Endodermal cell (in vitro differentiated cells): ENCODE measurements at places on chromosomes 4 and X. TPM values are rescaled to one million over a fixed set of nuclear protein-coding genes. Genes with fewer than 3 reads are reported as not detected.

The P2RY4 gene
- total RNA-seq: 0.22 and 0.29 TPM in 2 replicates

The POF1B gene
- not detected in 2 replicates for total RNA-seq

The MND1 gene
- total RNA-seq: 16.6 to 31.7 TPM (median 30.3 TPM) in 3 replicates

DNA sequence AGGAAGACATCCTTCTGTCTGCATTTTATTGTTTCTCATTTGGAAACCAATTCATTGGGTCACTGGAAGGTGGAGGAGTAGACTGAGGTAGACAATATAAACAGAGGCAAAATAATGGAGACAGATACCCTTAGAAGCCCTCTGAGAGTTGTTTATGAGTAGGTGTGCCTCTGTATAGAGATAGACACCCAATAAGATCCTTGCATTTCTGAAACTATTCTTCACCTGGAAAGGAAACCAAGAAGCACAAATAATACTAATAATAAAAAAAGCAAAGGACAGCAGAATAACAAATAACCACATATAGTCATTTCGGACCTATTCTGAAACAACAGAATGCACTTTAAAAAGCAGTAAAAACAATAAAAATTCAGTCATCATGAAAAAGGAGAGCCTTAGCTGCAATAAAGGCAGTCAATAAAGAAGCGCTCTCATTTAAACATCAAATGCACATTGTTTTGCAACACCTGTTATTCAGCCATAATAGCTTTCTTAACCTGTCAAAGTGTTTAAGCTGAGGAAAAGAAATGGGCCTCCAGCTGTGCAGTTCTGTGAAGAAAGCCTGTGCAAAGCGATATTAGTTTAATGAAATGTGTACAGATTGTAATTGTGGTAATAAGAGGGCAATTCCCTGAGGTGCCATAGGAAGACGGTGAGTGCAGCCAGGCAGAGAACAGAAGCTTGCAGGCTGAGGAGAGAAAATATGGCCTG, 904.2 kb downstream of the STPG2 start:
- H3K27ac ChIP-seq: peak overlapping the region; percentile 77
- no peaks in the 10 kb centered on the region for H3K27me3 ChIP-seq
- H3K4me3 ChIP-seq: no peak overlapping the region

DNA sequence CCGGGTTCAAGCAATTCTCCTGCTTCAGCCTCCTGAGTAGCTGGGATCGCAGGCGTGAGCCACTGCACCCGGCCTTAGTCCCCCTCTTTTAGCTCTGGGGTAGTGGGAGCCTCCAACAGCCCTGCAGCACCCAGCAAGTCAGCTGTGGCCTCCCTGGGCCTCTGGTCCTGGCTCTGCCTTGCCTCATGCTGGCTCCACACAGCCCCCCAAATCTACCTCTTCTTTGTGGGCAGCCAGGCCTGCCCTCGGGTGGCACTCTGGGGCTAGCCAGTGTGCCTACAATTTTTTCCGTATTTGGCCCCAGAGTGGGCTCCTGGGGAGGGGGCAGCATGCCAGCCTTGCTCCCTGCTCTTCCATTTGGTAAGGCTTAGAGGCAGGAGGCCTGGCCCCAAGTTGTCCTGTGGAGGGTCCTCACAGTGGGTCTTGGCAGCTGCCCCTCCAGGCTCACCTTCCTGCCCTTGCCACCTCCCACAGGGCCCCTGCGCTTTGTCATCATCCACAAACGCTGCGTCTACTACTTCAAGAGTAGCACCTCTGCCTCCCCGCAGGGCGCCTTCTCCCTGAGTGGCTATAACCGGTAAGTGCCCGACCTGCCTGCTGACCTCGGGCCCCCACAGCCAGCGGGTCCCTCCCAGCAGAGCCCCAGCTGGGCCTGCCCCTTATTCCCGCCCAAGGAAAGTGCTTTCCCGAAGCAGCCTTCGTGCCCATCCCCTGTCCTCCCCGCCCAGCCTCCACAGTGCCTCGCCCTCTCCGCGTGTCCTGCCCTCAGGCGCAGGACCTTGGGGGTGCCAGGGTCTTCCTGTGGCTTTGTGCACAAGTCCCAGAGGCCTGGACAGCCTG, 21.0 kb upstream of the ADD1 start:
- peaks cover 32% of the 10 kb centered on the region for H3K36me3 ChIP-seq
- H3K4me3 ChIP-seq: no peak overlapping the region
- no peak overlapping the region for H3K27ac ChIP-seq
- no peaks in the 10 kb centered on the region for H3K27me3 ChIP-seq
- DNase-seq: no peak
- no peaks in the 10 kb centered on the region for H3K4me1 ChIP-seq

DNA sequence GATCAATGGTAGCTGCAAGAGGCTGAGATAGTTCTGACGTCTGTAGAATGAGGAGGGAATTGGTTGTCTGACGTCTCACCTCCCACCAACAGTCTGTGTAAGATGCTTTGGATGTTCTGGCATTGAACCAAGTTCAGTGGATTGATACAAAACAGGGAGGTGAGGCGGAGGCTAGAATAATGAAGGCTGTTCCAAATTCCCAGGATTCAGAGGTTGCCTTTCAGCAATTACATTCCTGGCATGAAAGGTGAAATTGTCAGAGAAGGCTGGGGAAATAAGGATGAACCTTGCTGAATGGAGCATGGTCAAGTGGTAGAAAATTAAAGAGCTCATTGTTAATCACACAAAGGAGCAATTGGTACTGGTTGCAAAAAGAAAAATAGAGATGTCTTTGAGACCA, 241.6 kb downstream of the FBXW7 start:
- no peaks in the 10 kb centered on the region for H3K36me3 ChIP-seq
- H3K4me1 ChIP-seq: no peaks in the 10 kb centered on the region
- no peak overlapping the region for H3K27ac ChIP-seq
- no peak for DNase-seq

DNA sequence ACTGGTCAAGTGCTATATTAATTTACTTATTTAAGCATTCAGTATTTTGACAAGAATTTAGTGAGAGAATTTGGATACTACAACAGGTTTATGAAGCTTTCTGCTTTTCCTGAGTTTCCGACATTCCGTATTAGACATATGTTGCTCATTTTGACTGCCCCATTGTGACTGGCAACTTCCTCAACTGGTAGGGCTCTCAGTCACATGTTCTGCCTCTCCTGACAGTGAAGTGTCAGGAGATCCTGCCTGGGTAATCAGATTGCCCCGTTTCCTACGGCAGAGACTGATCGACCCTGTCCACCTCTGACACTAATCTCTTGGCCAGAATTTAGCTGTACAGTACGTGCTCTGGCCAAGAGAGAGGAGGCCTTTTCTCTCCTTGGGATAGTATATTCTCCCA, 49.5 kb downstream of the CLNK start:
- no peak for DNase-seq
- H3K4me1 ChIP-seq: no peaks in the 10 kb centered on the region
- no peak overlapping the region for H3K4me3 ChIP-seq
- H3K27ac ChIP-seq: no peak overlapping the region
- no peaks in the 10 kb centered on the region for H3K27me3 ChIP-seq

DNA sequence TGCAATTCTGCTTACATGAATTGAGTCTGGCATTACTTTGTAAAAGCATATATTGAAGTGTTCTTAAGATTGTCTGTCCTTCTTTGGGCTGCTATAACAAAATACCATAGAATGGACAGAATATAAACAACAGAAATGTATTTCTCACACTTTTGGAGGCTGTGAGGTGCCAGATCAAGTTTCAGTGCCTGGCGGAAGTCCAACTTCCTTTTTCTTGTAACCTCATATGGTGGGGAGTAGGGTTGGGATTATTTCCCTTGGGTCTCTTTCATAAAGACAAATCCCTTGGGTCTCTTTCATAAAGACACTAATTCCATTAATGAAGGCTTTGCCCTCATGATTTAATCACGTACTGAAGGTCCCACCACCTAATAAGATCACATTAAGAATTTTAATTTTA, 199.3 kb upstream of the GRID2 start:
- H3K4me1 ChIP-seq: no peaks in the 10 kb centered on the region
- H3K27ac ChIP-seq: no peak overlapping the region
- H3K4me3 ChIP-seq: no peak overlapping the region
- no peaks in the 10 kb centered on the region for H3K27me3 ChIP-seq
- no peaks in the 10 kb centered on the region for H3K36me3 ChIP-seq
